ENCODE measurements at places on chromosomes 12 and 14.

DNA sequence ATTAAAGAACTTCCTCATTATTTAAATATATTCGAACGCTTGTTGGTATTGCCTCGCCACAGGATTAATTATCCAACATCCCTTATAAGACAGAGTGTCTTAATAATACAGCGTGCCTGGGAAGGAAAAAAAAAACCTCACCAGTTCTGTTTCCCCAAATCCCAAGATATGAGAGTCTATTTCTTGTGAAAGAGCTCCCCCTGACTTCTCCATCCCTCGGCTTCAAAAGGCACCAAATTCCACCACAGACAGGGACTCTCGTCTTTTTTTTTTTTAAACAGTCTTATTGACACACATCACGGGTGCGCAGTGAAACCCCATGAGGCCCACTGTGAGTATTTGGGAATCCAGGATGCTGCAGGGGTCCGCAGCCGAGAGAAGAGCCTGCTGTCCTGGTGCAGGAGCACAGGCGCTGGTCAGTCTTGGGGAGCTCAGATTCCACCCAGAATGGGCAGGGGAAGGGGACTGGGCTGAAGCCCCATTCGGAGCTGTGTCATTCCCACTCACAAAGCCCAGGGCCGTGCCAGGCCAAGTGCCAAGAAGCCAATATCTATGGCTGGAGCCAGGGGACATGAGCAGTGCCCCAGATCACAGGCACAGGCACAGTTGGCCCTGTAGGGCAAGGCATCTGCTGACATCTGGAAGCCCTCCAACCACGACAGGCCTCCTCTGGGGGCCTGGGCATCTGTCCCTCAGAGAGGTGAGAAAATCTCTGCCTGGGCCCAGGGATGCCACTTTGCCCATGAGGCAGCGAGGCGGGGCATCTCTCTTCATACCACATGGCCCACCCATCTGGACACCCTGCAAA lies 71.9 kb downstream of the BCL11B start:
- DNase-seq, result no peak

- no peak for DNase-seq
Measured at GRCh38 chr14:56237398-56237797, 119.2 kb downstream of the PELI2 start.

- no peak for DNase-seq
Measured at GRCh38 chr12:74559728-74560127, 22.1 kb downstream of the ATXN7L3B start.

DNA sequence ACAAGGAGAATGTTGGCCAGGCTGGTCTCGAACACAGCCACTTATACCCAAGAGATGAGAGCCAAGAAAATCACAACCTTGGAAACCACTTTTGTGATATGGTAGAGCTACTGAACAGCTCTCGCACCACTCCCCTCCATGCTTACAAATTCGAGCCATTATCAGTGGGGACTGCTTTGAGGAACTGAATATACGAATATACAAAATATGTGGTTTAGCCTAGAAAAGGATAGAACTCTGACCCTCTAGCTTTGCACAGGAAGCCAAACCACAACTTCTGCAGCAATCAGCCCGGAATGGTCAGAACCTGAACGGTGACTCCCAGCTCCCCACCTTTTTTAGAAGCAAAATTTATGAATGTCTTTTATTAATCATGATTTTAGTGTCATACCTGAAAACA lies 129.8 kb upstream of the TMEM132C start:
- DNase-seq, result no peak

DNA sequence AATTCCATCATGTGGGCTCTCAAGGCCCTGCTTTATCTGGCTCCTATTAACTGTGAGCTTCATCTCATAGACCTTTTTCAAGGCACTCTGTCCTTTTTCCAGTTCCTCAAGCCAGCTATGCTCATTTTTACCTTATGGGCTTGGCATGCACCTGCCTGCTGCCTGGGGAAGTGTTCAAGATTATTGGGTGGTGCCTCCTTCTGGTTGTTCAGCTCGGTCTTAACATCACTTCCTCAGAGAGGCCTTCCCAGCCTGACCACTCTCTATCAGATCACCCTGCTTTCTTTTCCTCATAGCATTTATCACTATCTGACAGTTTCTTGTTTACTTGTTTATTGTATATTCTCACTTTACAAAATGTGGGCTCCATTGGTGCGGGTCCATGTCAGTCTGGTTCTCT lies 141.3 kb downstream of the PTPRR start:
- DNase-seq, result no peak

- no peak for DNase-seq
Measured at GRCh38 chr14:52154992-52155650, 86.3 kb upstream of the NID2 start.

DNA sequence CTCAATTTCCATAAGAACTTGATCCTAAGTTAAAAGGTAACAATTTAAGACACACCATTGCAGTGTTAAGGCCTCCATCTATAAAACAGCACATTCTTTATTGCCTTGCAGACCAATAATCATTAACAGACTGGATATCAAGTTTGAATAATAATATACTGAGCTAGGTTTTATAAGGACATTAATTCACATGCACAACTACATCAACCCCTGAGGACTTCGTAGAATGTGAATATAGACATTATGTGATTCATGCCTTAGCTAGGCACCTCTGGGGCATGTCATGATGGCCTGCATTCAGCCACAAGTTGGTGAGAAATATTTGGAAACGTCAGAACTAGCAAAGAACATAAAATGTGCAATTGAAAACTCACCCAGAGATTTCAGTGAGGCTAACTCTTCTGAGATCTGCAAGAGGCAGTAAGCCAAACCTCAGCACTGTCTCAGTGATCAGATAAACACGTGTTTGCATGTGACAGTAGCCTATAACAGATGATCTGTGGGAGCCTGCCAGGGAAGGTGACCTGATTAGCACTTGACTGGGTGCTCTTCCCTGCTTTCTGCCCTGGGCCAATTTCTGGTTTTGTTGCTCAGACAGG lies 492.2 kb downstream of the FLRT2 start:
- DNase-seq, result peak; percentile 24

DNA sequence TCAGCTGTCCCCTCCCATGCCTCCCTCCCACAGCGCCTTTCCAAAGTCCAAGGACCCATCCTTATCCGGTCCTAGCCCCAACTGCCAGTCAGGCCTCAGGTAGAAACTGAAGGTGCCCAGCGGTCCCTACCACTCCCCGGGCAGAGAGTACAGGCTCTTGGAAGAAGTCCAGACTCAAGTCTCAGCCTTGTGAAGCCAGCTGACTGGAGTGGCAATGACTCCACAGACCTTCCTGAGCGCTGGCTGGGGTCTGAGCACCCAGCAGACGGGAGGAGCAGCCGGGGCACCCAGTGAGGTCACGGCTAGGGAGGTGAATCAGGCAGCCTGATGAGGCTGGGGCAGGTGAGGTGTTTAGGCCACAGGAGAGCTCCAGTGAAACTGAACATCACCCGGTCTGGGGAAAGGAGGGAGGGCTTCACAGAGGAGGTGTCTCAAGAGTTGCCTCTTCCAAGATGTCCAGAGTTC lies 60.0 kb downstream of the ITPK1 start:
- no peak for DNase-seq

- no peak for DNase-seq
Measured at GRCh38 chr14:101827286-101827685, 65.8 kb downstream of the PPP2R5C start.

GRCh38 chr12:7666595-7666994 lies 887 bp upstream of the APOBEC1 start:
- DNase-seq, result no peak

DNA sequence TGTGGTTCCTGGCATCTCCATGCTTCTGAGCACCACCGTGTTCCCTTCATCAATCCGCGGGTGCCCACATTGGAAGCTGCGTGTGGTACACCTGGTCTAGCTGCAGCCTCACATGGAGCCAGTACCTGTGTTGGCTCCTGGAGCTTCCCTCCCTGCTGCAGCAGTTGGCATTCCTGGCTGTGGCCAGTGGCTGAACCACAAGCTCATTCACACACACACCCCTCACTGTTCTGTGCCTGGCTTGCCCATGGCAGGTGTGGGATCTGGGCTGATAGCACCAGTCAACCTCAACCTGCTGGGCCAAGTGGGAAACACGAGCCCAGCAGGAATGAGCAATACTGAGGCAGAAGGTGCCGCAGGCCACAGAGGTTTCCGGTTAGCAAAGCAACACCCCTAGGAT lies 256.2 kb upstream of the LRFN5 start:
- peak; percentile 6 for DNase-seq

DNA sequence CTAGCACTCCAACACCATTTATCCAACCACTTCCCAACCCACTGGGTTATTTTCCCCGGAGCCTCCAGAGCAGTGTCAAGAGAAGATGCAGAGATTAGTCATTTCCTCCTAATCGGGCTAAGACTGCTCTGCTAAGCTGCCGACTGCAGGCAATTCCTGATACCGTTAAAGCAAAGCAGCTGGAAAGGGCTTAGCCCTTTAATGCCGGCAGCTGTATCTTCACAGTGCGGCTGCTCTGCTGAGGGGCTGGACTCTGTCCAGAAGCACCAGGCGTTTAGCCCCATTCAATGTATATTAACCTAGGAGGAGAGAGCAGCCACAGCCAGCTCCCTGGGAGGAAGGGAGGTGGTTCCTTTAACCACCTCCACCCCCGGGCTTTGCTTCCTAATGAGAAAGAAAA lies 11.1 kb downstream of the AQP6 start:
- DNase-seq, result peak; percentile 92

- DNase-seq, result peak; percentile 12
Measured at GRCh38 chr14:69346710-69347109, 51.4 kb downstream of the ERH start.

DNA sequence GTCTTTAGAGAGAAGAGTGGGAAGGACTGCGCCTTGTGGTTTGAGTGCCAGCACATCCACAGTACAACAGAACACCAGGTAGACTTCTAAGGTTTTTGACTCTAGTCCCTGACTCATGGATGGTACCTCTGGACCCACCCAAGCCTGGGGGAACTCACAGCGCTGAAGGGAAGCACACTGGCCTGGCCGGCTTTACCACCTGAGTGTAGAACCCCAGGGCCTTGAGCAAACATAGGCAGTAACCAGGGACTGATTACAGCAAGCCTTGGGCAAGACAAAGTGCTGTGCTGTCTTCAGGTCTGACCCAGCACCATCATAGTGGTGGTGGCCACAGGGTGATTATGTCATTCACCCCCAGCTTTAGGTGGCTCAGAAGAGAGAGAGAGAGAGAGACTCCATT lies 17.2 kb downstream of the EML5 start:
- DNase-seq, result no peak

- DNase-seq, result peak; percentile 85
Measured at GRCh38 chr14:22650960-22651521, 6.9 kb upstream of the OR6J1 start.

DNA sequence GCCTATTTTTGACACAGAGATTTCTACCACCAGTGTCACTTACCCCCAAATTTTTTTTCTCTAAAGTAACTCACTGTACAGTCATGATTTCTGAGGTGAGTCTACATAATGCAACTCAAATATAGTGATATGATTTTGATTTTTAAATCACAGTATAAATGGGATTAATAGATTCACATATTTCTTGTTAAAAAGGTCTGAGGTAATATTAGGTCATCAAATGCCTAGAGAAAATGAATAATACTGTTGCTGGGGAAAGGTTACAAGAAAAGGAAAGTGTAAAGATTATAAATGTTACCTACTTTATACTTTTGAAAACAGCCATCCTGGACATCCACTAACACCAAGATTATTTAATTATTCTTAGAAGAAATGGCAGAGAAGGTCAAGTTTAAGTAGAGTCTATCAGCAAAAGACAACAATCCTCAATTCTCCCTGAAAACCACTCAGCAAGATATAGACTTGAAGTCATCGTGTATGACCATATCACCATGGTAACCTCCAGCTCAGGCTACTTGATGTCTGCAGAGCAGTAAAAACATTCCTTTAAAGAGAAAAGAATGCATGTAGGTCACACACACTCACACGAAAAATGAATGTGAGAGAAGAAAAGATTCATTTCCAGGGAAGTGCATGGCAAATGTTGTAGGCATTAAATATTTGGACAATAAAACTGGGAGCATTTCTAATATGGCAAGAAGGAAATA lies 58.7 kb downstream of the CCDC59 start:
- peak; percentile 38 for DNase-seq

GRCh38 chr14:36805131-36805559 lies 143.5 kb downstream of the PAX9 start:
- no peak for DNase-seq

DNA sequence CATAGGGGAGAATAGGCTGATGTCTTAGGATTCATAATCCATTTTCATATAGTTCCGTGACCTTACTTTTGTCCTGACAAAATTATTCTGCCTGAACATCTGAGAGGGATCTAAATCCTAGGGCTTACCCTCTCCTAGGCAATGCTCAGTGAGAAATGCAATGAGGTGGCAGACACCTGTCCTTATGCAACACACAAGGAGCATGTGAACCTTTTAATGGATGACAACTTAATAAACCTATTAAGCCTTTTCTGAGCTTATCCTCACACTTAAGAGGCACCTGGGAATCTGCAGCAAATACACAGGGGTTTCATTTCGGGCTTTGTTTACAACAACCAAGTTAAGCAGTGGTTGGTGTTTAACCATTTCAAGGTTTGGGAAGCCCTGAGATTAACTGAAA lies 24.6 kb downstream of the SINHCAF start:
- DNase-seq, result no peak

DNA sequence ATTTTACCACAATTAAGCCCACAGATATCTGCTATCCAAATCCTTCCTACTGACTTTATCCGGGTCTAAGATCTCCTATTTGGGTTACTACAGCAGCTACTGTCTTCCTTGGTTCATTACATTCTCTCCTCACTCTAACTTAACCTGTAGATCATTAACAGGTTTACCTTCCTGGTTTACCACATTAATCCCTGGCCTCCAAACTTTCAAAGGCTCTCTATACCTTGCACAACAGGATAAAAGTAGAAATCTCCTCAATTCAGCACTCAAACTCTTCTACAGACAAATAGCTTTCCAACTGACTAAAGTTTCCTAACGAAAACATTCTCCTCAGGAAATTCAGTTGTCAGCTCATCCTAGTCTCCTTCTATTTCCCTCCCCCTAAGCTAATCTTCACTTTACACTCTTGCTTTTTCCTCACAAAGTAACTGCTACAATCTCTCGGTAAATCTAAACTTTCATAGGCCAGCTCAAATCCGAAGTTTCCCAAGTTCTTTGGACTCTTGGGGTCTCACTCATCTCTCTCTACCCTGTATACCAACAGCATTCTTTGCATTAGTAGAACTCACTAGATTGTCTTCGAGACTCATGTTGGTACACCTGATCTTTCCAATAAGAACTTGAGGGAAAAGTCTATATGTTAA lies 2.7 kb downstream of the BTBD7 start:
- no peak for DNase-seq

- DNase-seq, result no peak
Measured at GRCh38 chr14:63078569-63078968, 33.3 kb upstream of the KCNH5 start.

- DNase-seq, result peak; percentile 21
Measured at GRCh38 chr12:59780605-59781135, 184.8 kb downstream of the SLC16A7 start.

All from HT1080 (cell line).